ENCODE measurements at places on chromosomes 5 and 9.

DNA sequence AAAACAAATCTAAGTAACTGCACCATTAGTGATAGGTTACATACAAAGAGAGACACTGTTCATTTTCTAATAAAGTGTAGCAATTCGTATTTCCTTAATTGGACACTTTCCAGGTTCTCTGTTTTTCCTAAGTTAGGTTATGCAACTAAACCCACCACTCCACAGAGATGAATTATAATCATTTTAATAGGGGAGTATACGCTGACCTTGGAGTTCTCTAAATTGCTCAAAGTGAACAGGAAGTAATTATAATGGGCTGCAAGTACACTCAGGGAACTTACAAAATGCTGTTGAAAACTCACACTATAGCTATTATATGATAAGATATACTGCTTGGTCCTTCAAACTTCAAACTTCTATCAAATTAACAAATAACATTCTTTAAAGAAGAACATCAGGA, 18.2 kb upstream of the ADCY2 start:
- no peak for DNase-seq

- no peak for DNase-seq
Observed at GRCh38 chr9:131628459-131629225, 83.3 kb downstream of the PRRT1B start.

DNA sequence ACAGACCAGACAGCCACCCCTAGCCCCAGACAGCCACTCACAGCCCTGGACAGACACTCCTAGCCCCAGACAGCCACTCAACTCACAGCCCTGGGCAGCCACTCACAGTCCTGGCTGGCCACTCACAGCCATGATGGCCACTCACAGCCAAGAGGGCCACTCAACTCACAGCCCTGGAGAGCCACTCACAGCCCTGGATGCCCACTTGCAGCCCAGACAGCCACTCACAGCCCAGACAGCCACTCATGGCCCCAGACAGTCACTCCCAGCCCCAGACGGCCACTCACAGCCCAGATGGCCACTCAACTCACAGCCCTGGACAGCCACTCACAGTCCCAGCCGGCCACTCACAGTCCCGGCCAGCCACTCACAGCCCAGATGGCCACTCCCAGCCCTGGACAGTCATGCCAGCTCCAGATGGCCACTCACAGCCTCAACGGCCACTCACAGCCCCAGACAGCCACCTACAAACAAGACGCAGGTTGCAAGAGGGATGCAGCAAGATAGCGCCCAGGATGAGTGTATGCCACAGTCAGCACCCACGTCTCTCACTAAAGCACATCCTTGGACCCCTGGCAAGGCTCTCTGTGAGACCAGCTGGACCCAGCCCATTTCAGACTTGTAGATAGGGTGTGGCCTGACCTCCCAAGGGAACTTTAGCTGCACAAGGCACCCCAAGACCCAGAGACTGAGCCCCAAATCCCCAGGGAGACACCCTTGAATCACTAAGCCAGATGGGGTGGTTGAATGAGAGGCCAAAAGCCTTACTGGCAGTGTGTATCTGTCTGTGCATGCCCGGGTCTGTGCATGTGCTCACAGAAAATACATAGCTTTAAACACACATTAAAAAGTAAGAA, 22.4 kb downstream of the ZDHHC11B start:
- DNase-seq: no peak

DNA sequence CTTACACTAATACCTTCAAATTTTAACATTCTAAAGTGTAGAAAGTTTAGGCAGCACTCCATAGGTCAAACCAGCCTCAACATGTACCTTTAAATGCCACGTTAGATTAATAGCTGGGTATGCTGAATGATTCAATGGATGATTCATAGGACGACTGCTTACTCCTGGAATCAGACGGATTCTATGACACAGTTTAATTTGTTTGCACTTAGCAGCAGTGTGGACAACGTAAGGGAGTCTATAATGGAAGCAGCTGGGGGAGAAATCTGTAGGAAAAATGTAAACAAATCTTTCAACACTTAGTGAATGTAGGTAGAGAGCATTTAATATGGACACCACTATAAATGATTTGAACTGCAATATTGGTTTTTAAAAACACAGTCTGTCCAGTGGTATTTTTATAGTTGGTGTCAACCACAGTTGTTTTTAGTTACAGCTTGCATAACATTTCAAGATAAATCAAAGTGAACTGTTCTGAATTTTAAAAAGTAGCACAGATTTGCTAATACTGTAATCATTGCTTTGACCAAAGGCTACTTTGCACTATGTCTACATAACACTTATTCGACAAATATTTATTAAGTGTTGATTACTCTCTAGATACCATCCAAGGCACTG, 701.5 kb upstream of the MEF2C start:
- DNase-seq: peak; percentile 62

DNA sequence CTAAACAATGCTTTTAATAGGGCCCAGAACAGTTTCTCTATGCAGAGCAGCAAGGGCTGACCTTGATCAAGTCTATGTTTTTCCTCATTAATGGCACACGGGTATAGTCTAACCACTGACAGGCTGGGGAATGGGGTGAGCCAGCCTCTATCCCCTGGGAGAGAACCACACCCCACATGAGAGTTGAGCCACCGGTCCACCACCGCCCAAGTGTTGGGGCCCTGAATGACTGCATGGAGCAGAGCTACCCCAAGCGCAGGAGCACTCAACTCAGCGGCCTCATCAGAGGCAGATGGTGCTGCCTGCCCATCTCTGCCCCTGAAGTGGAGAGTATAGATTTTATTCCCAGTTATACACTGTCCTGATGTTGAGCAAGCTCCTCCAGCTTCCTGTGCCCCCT, 247.9 kb upstream of the IRX1 start:
- DNase-seq: no peak

- no peak for DNase-seq
Observed at GRCh38 chr5:69007163-69007562, 86.7 kb upstream of the SLC30A5 start.

- DNase-seq: no peak
Observed at GRCh38 chr9:78698371-78698770, 401.4 kb downstream of the PSAT1 start.

GRCh38 chr5:53151713-53152458, 42.3 kb upstream of the MOCS2 start:
- DNase-seq: peak; percentile 25

DNA sequence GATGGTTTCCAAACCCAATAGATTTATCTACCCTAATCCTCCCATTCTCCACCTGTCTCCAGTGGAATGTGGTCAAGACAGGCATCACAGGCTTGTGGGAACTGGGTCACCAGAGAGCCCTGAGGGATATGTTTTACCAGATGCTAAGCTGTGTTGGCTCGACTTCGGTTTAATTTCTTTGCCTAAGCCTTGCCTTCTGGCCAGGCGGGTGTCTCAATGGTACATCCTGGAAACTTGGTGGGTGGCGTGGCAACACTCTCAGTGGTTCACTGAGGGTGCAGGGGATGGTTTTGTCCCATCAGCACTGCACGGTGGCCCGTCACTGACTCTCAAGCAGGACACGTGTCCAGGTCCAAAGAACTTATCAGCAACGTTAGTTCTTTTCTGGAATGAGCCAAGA, 192.2 kb downstream of the TENT4A start:
- DNase-seq: no peak

- no peak for DNase-seq
Observed at GRCh38 chr9:124477211-124477647, 27.0 kb downstream of the ADGRD2 start.

DNA sequence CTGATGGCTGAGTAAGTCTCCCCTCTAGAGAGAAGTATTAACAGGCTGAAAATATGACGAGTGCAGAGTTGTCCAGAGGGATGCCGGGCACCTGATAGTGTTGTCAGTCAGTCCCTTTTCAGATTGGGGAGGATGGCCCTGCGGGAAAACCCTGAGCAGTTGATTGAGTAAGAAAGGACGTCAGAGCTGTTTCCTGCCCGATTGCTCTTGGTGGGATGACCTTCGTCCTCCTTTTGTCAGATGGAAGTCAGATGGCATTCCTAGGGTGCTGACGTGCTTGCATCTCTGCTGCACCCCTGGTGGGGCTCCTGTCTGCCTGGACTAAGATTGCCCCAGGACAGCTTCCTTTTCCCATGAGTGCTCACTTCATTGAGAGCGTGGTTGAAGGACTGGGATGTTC, 9.8 kb downstream of the ZNF354B start:
- DNase-seq: no peak

DNA sequence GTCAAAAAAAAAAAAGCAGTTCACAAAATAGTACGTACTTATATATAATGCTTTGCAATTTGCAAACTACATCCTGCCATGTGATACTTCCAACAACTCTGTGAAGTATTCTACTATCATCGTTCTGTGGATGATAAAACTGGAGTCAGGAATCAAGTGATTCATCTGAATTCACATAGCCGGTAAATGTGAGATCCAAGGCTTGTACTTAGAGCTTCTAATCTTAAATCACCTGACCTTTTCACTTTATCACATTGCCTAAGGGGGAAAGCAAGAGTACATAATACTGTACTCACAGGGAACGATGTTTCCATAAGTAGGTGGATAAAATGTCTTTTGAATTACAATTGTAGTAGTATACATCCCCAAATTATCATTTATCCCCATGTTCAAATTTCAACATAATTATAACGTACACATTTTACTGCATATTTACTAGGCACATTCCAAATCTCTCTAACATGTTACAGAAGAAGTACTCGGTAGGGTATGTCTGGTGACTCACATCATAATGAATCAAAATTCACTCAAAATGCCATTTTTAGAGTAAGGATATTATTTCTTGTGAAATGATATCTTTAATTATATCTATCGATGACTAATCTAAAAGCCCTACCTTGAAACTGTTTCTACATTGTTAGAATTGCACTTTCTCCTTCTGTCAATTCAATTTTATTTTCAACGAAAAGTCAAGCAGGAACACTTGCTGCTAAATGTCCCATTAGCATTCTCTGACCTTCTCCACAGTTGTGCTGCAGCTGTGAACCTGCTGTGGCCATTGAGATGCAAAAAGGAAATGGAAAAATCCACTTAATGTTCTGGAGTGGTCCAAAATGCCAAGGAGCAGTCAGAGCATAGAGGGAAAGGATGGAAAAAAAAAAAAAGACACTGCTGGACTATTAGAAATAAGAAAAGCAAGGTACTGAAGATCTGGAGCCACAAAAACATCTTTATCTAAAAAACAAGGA, 78.9 kb downstream of the OR2K2 start:
- no peak for DNase-seq

DNA sequence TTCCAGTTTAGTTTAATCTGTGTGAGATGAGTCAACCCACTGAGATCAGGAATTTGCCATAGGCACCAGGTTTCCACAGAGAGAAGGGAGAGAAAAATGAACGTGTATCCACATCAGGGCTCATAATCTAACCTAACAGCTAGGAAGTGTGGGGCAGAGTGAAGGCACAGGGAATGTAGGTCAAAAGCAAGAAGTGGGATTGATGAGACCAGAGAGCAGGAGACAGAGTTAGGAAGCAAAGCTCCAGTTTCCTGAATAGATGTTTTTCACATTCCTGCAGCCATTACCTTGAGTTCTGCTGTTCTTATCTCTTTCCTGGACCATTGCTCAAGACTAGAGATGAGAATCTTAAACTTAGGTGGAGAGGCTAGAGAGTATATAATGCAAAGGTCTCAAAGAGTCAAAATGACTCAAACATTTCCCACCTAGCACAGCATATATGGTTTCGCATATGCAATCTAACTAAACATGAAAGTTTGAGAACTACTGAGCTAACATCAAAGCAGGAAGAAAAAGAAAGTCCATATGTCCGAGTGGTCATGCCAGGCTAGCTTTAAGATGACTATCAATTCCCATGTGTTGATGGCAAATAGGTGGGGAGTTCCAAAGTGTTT, 41.1 kb upstream of the GNAQ start:
- no peak for DNase-seq

DNA sequence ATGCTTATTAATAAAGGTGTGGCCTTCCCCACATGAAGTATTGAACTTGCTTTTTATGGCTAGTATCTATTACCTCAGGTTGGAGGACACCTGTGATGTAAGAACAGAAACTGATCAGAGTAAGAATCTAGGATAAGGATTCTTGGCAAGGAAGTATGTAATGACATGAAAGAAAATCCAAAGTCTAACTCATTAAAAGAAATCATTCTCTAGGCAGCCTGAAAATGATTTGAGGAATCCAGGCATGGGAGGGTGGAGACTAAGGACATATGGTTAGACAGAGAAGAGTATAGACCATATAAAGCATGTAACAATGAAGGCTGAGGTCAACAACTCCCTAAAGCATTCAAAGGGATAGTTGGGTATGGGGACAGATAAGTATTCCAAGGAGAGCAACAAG, 32.9 kb downstream of the PFDN1 start:
- no peak for DNase-seq

DNA sequence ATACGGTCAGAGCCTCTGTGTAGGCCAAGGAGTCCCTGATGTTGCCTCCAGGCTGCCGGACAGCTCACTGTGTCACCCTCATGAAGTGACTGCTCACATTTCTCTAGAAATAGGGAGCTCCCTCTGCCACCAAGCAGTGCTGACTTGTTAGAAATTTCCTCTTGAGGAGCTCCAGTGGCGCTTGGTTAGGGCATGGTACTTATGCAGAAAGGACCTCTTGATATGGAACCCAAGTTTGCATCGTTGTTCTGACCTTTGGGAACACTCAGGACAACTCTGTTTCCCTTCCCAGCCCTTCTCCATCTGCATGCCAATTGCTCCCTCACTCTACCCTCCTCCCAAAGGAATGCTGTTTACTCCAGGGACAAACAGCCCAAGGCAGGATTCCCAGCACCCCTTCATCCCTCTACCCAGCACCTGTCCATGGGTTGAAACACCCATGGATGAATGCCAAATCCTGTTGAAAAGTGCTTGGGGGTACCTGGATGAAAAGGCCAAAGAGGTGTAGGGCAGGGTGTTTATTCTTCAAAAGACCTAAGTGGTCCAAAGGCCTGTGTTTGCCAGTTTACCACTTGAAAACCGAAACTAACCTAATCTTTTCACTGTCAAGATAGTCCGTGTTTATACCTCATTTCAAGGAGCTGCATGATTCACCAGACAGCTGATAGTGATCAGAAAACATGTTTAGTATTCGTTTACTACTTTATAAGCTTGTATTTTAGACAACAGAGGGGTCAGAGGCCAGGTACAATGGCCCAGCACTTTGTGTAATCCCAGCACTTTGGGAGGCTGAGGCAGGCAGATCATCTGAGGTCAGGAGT, 51.1 kb downstream of the KLF4 start:
- DNase-seq: no peak

- DNase-seq: no peak
Observed at GRCh38 chr5:1190837-1191239, 10.6 kb upstream of the SLC6A19 start.

- DNase-seq: no peak
Observed at GRCh38 chr5:4532705-4533080, 607.4 kb upstream of the ADAMTS16 start.

GRCh38 chr9:121598965-121599871, 52.2 kb upstream of the DAB2IP start:
- no peak for DNase-seq

DNA sequence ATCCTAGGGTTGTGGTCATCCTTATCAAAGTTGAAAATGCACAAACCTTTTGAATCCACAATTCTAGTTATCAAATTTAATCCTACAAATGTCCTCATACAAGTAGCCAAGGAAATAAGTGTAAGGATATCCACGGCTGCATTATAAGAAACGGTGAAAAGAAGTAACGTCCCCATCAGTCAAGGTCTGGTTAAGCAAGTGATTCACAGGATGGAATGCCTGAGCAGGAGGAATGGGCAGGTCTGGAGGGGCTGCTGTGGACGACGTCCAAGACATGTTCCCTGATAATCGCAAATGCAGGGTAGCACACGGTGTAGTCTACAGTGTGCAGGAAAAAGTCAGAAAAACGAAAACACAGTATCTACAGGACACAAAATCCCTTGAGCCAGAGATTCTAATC, 118.6 kb downstream of the ADAMTS2 start:
- no peak for DNase-seq
